Placental pericyte (primary cell): ENCODE measurements at places on chromosomes 6 and 20. TPM values are rescaled to one million over a fixed set of nuclear protein-coding genes. Genes with fewer than 3 reads are reported as not detected.

Gene POM121L2
- total RNA-seq = not detected in 2 replicates

Gene SLC17A2
- total RNA-seq = not detected in 2 replicates

Gene CAP2
- 23.6 and 35.4 TPM in 2 replicates for total RNA-seq

Gene ATP6V1G2
- total RNA-seq = 0.43 and 1.5 TPM in 2 replicates

Gene ETV7
- 0.29 and 0.88 TPM in 2 replicates for total RNA-seq

Gene ECT2L
- not detected in 2 replicates for total RNA-seq

Gene NAPB
- total RNA-seq = 7.9 and 9.6 TPM in 2 replicates

Gene MYL9
- total RNA-seq = 120 and 127 TPM in 2 replicates

Gene SRMS
- total RNA-seq = not detected in 2 replicates

Gene PDE10A
- 2.0 and 11.6 TPM in 2 replicates for total RNA-seq

Gene STX11
- 1.0 and 2.6 TPM in 2 replicates for total RNA-seq

Gene ALDH8A1
- total RNA-seq = 0.22 and 0.72 TPM in 2 replicates

Gene WFDC9
- not detected in 2 replicates for total RNA-seq

Gene VSX1
- total RNA-seq = not detected in 2 replicates

Gene SEMG1
- not detected in 2 replicates for total RNA-seq

Gene ASIP
- total RNA-seq = not detected in 2 replicates

Gene TXLNB
- total RNA-seq = under 0.01 and 0.29 TPM in 2 replicates
